ENCODE measurements at places on chromosomes 16 and 17. TPM values are rescaled to one million over a fixed set of nuclear protein-coding genes. Genes with fewer than 3 reads are reported as not detected.

Gene CMTM2
- total RNA-seq = not detected

Gene SMIM36
- not detected for total RNA-seq

Gene P2RX5
- 3.5 TPM for total RNA-seq

Gene CD300E
- not detected for total RNA-seq

Gene GEMIN4
- total RNA-seq = 10.5 TPM

Gene CD300LG
- not detected for total RNA-seq

Gene RUNDC3A
- total RNA-seq = 40.3 TPM

Gene NPIPA1
- total RNA-seq = 114 TPM

Gene FOXL1
- 0.36 TPM for total RNA-seq

Gene SMG6
- total RNA-seq = 22.3 TPM

Gene SLC52A1
- not detected for total RNA-seq

Gene HMOX2
- total RNA-seq = 33.0 TPM

Gene GPR139
- 0.91 TPM for total RNA-seq

Gene RDM1
- total RNA-seq = 2.4 TPM

Gene VTN
- 0.64 TPM for total RNA-seq

Gene CLDN6
- not detected for total RNA-seq

Gene SLC5A10
- total RNA-seq = 0.09 TPM

Gene NPIPA7
- total RNA-seq = 4.2 TPM

Gene OR4D2
- total RNA-seq = not detected

Gene JPH3
- 21.4 TPM for total RNA-seq

Gene PLA2G10
- not detected for total RNA-seq

Gene CES3
- total RNA-seq = 1.5 TPM

Gene SCGB1C2
- not detected for total RNA-seq

Gene CIBAR2
- total RNA-seq = not detected

Gene ATP6V0A1
- total RNA-seq = 210 TPM

Gene GAS2L2
- 0.36 TPM for total RNA-seq

Gene CD19
- not detected for total RNA-seq

Gene ZNF821
- 22.2 TPM for total RNA-seq

Gene CRK
- total RNA-seq = 76.1 TPM

Gene TP53TG3F
- total RNA-seq = not detected

All from cerebellum (tissue), 4 donors.